ENCODE measurements at places on chromosomes 6 and 20.

DNA sequence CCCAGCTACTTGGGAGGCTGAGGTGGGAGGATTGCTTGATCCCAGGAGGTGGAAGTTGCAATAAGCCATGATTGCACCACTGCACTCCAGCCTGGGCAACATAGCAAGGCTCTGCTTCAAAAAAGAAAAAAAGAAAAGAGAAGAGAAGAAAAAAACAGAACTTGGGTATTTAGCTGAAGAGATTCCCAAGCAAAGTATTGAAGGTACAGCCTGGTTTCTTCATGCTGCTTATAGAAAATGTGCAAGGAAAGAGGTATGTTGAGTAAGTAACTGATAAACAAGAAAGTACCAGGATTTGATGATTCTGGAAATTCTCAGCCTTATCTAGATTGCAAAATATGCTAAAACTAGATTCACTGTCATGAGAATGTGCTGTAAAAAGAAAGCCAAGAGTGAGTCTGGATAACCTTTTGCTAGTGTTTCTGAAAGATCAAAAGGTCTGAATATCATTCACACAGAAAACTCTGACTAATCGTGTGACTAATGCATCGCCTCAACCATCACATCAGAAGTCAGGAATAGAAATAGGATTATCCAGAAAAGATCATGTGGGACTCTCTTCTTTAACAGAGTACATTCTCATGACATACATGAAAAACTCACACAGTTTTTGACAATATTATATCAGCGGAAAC lies 32.4 kb upstream of the NOP56 start:
- no peak for DNase-seq

DNA sequence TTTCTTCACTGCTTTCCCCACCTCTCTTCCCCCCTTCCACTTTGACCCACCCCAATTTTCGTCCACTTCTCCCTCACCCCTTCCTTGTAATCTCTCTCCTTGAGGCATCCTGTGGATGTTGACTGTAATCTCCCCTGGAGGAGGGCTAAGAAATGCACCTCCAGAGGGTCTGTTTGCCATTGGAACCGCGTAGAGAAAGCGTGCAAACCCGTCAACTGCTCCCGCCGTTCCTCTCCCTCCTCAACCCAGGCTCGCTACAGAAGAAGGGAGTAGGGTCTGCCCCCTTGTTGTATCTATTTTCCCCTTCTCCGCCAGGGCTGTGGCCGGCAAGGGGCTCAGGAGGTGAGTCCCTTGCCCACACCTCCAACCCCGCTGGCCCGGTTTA lies 502 bp upstream of the HTR1E start:
- DNase-seq, result no peak

GRCh38 chr6:50663806-50664205 lies 49.5 kb upstream of the TFAP2D start:
- DNase-seq, result no peak

GRCh38 chr6:146422789-146423375 lies 120.8 kb upstream of the RAB32 start:
- no peak for DNase-seq

- DNase-seq, result no peak
Measured at GRCh38 chr6:95232446-95232845, 344.9 kb upstream of the MANEA start.

DNA sequence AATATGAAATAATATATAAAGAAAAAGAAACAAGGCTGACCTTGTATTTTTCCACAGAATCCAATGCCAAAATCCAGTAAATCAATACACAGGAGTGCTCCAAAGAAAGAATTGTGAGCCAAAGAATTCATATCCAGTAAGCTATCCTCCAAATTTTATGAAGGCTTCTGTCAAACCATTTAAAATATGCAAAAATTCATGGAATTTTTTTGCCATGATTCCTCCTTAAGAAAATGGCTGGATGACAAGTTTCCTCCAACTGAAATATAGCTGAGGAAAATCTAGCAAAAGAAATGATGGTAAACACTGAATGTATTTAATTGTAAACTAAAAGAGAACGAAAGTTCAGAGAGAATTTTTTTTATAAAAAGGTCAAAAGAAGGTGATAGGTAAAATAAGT lies 290.3 kb downstream of the UBE3D start:
- DNase-seq, result no peak

- no peak for DNase-seq
Measured at GRCh38 chr6:80163754-80164187, 57.3 kb downstream of the BCKDHB start.
